AG08396 (cell line): ENCODE measurements at places on chromosomes 13 and 19.
A peak's percentile ranks its signal among the peaks of the same experiment; 100 is the strongest.

- no peak for DNase-seq
Observed at GRCh38 chr19:31451686-31452330, 102.6 kb upstream of the TSHZ3 start.

- DNase-seq = no peak
Observed at GRCh38 chr19:58474997-58475713, 997 bp upstream of the ZNF446 start.

- no peak for DNase-seq
Observed at GRCh38 chr13:35646056-35646774, 169.7 kb upstream of the MAB21L1 start.

DNA sequence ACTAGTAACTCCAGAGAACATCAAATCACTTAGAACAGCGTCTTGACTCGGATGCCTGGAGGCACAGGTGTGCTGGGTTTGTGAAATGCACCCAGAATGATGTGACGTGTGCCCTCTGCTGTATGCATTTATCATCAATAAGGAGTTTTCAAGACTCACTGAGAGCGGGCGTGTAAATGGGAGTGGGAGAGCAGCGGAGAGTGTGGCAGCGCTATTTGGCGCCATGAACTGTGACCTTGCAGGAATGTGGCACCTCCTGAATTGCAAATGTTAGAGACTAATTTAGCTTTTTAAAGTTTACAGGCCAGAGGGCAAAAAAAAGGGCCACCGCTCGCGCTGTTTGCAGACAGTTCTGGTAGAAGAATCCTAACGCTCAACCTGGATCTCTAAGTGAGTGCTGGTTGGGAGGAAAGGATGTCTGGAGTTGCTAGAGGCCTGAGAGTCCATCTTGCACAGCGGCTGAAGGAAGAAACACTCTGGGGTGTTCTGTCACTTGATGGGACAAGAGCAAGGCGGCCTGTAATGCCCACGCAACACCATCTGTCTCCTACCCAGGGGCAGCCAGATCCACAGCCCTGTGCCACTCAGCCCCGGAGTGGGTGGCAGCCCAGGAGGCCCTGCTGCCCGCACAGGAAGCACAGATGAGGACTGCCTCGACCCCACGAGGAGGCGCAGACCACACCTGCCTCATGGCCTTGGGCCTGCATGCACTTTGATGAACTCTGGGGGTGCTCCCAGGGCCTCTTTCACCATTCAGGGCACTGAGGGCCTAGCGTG lies 19.7 kb downstream of the RANBP3 start:
- DNase-seq = no peak

DNA sequence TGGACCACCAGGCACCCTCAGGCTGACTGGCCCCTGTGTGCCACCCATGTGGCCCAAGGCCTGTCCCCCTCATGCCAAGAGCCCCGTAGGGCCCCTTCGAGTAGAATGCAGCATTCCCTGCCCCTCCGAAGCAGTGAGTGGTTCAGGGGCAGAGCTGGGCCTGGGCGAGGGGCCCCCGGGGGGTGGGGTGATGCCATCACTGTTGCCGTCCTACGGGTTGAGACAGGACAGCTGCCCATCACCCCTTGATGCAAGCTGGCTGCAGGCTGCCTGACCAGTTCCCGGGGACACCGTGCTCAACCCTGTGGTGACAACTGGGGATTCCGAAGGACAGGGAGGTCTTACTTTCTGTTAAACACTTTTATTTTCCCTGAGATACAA lies 4.7 kb downstream of the SBNO2 start:
- no peak for DNase-seq

GRCh38 chr19:33177417-33177979 lies 16.6 kb upstream of the LRP3 start:
- peak; percentile 69 for DNase-seq

- peak; percentile 69 for DNase-seq
Observed at GRCh38 chr13:32323912-32324311, 8.6 kb downstream of the BRCA2 start.

DNA sequence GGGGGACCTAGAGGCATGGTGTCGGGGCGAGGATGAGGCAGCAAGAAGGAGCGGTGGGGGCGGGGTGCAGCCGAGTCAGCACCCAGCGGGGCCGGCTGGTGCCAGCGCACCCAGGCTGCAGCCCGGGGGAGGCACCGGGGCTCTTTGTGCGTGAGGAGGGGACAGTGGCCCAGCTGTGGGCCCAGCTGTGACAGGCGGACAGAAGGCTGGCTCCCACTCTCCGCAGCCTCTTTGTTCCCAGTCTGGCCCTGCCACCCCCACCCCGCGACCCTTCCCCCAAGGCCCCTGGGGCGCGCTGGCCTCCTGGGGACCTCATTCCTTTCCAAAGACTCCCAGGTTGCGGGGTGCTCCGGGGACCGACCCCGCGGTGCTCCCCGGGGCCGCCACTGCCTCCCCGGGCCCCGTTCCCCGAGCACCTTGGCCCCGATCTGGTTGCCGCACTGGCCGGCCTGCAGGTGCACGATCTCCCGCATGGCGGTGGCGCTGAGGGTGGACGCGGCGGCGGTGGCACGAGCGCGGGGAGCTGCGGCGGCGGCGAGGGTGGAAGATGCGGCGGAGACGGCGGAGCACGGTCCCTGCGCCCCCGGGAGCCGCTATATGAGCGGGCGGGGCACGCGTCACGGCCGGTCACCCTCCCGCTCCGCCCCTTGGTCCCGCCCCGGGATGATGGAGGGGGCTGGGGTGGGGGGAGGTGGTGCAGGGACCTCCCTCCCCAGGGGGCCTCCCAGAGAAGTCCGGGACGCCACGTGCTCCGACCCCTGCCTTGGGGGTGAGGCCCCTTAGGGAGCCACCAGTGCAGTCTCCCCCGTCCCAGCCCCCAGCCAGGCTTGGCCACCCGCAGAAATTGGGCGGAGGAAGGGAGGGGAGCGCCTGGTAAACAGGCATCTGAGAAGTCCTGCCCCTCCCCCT lies at the start of gene TUBB4A:
Gene TUBB4A (minus strand): TSS at position 570 of the 909 bp plus-strand sequence. CDS start 97 bp downstream, at position 473.
- DNase-seq = no peak

GRCh38 chr13:23322353-23323336 lies 110.9 kb downstream of the SACS start:
- DNase-seq = no peak

DNA sequence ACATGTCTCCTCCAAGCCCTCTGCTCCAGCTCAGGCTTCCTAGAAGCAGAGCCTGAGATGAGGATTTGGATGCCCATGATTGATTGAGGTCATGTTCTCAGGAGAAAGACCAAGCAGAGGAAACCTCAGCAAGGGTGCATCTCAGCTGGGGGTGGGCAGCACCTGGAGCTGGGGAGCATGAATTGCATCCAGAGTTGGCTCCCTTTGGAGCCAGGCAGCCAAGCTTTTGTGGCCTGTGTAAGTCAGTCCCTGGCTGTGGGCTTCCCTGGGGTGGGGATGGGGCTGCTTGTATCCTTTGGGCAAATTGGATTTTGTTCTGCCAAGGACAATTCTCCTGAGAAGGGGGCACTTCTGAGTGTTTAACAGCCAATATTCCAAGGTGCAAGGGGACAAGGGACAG lies 91.5 kb upstream of the WASF3 start:
- no peak for DNase-seq

DNA sequence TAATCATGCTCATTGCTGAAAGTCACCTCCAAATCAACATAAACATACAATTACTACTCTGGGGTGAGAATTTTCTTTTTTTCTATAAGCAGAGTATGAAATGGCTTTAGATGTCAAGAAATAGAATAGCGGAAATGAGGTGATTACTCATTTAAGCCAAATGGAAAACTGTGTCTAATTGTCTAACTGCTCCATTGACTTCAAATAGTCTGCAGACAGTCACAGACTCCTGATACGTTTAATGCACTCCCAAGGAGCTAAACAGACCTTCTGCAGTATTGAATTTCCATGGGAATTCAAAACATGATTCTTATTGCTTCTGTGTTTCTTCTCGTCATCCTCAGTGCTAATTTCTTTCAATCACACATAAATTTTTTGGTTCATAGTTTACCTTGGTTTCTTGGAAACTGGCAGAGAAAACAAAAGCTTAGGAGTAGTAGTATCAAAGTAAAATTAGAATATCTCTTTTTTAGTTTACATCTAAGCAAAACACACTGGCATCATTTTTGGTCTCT lies 865.2 kb upstream of the SLC10A2 start:
- DNase-seq = no peak

DNA sequence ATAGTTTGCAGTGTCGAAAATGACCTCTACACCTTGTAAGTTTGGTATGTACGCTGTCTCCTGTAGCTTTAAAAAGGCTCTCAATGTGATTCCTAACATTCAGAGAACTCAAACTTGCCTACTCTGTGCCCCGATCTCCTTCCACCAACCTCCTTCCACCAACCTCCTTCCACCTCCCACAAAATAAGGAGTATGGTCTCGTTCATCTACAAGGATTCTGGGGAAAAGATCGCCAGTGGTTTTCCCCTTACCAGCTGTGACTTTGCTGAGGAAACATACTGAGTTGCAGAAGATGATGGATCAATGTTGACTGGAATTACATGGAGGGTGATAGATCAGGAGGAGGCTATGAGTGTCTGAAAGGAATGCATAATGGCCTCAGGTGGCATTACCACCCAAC lies 16.0 kb downstream of the MYO16 start:
- no peak for DNase-seq

DNA sequence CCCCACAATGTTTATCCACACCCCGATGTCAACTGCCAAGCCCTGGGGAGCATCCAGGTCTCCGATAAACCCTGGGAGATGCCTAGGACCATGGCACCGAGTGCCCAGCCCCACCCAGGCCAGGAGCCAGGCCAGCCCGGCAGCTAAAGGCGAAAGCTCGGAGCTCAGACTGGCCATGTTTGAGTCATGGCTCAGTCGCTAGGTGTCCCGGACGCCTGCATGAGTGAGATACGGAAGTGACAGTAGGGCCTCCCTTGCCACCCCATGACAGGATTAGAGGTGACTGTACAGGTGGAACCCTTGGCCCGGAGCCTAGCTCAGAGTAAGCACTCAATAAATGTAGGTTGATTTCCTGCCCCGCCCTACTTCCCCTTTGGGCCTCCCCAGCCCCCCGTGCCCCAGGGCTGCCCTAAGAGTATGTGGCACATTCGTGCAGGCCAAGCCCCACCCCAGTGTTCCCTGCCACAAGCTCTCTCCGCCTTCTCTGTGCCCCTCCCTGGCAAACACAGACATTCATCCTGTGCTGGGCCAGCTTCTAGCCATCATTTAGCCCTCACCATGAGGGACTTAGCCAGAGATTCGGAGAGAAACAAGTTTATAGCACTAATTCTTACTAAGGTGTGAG lies 5.8 kb upstream of the TPM4 start:
- no peak for DNase-seq
